ENCODE measurements at places on chromosomes 1 and 21. TPM values are rescaled to one million over a fixed set of nuclear protein-coding genes. Genes with fewer than 3 reads are reported as not detected.

GRCh38 chr1:206793620-206794019 lies 21.3 kb upstream of the IL10 start:
- no peak overlapping the region for H3K27ac ChIP-seq
- DNase-seq, result no peak
- H3K27me3 ChIP-seq, result no peaks in the 10 kb centered on the region
- no peaks in the 10 kb centered on the region for H3K36me3 ChIP-seq
- no peak overlapping the region for H3K4me3 ChIP-seq

DNA sequence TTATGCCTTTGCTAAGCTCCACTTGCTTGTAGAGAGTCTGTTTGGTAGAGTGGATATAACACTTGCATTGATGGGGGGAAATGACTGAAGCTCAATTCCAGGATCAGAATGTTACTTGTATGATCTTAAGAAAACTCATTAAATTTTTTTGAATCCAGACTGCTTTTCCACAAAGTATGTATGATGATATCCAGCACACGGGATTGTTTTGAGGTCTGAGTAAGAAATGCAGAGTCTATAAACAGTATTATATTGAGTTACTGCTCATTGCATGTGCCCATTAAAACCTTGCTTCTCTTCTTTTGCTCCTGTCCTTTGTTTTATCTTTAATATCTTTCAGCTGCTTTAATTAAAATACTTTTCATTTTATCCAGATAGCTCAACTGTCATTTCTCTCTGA lies 570.4 kb upstream of the ZRANB2 start:
- no peaks in the 10 kb centered on the region for H3K4me1 ChIP-seq
- no peaks in the 10 kb centered on the region for H3K36me3 ChIP-seq
- H3K27me3 ChIP-seq, result no peaks in the 10 kb centered on the region
- H3K27ac ChIP-seq, result no peak overlapping the region
- DNase-seq, result no peak
- H3K4me3 ChIP-seq, result no peak overlapping the region

Gene CATSPERE
- total RNA-seq, result 1.7 TPM

Gene DNASE2B
- total RNA-seq, result 26.1 TPM

- H3K4me3 ChIP-seq, result peak overlapping the region; percentile 93
- no peaks in the 10 kb centered on the region for H3K27me3 ChIP-seq
- peak overlapping the region; percentile 81 for H3K27ac ChIP-seq
- no peak for DNase-seq
- H3K4me1 ChIP-seq, result peaks cover 14% of the 10 kb centered on the region
These were observed 769 bp downstream of the NTPCR start for GRCh38 chr1:232951180-232951579.

Gene PDC
- not detected for total RNA-seq

GRCh38 chr1:26409191-26409807 lies 1.3 kb upstream of the LIN28A start:
- no peak overlapping the region for H3K4me3 ChIP-seq
- no peaks in the 10 kb centered on the region for H3K36me3 ChIP-seq
- no peak for DNase-seq
- no peak overlapping the region for H3K27ac ChIP-seq
- H3K4me1 ChIP-seq, result no peaks in the 10 kb centered on the region

GRCh38 chr21:25640943-25641292 lies 1.9 kb downstream of the JAM2 start:
- no peak overlapping the region for H3K27ac ChIP-seq
- H3K36me3 ChIP-seq, result no peaks in the 10 kb centered on the region
- no peak for DNase-seq
- peak overlapping the region; percentile 67 for H3K4me3 ChIP-seq

Gene RNASEL
- 16.5 TPM for total RNA-seq

DNA sequence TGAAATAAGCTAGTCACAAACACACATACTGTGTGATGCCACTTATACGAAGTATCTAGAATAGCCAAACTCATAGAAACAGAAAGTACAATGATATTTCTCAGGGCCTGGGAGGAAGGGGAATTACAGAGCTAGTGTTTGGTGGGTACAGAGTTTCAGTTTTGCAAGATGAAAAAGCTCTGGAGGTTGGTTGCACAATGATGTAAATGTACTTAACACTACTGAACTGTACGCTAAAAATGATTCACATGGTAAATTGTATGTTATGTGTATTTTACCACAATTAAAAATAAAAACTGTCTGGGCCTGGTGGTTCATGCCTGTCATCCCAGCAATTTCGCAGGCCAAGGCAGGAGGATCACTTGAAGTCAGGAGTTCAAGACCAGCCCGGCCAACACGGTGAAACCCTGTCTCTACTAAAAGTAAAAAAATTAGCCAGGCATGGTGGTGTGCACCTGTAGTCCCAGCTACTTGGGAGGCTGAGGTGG lies 15.3 kb upstream of the FHAD1 start:
- no peak overlapping the region for H3K4me3 ChIP-seq
- H3K27me3 ChIP-seq, result no peaks in the 10 kb centered on the region
- no peak overlapping the region for H3K27ac ChIP-seq
- no peak for DNase-seq
- H3K4me1 ChIP-seq, result no peaks in the 10 kb centered on the region

Gene CALML6
- total RNA-seq, result not detected

DNA sequence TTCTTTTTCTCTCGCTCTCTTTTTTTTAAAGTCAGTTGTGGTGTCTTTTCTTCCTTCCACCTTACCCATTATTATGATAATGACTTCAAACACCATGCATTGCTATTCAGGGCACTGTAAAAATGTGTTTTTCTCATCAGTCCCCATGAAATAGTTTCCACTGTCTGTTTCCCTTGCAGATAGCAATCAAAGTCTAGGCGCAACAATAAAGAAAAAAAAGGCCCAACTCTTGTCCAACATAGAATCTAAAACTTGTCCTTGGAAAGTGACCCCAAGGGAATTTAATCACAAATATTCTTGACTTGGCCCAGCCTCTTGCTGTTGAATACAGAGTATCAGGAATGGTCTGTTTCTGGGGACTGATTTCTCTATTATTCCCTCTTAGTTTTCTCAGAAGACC lies 382.5 kb downstream of the PLPP3 start:
- no peaks in the 10 kb centered on the region for H3K27me3 ChIP-seq
- H3K27ac ChIP-seq, result no peak overlapping the region
- no peak overlapping the region for H3K4me3 ChIP-seq
- H3K36me3 ChIP-seq, result no peaks in the 10 kb centered on the region
- no peak for DNase-seq
- H3K4me1 ChIP-seq, result no peaks in the 10 kb centered on the region

DNA sequence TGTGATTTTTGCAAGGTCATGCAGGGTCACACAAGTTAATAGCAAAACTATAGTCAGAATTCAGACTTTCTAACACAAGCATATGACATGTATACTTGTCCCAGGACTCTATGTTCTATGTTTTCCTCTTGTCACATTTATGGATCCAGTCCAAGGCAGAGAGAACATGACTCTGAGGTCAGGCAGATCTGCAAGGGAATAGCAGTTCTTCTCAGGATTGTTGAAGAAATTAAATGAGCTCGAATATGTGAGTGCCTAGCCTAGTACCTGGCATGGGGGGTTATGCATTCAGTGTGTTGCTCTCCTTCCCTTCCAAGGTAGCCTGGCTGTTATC lies 9.5 kb upstream of the RPTN start:
- H3K27ac ChIP-seq, result no peak overlapping the region
- no peaks in the 10 kb centered on the region for H3K36me3 ChIP-seq
- no peaks in the 10 kb centered on the region for H3K27me3 ChIP-seq
- H3K4me3 ChIP-seq, result no peak overlapping the region
- no peak for DNase-seq
- H3K4me1 ChIP-seq, result peaks cover 30% of the 10 kb centered on the region

- peak overlapping the region; percentile 7 for H3K27ac ChIP-seq
- H3K4me3 ChIP-seq, result no peak overlapping the region
- no peaks in the 10 kb centered on the region for H3K27me3 ChIP-seq
- H3K36me3 ChIP-seq, result no peaks in the 10 kb centered on the region
- DNase-seq, result no peak
These were observed 7.6 kb downstream of the CD101 start for GRCh38 chr1:117009132-117009531.

Gene EFNA3
- total RNA-seq, result 1.0 TPM

- H3K4me3 ChIP-seq, result no peak overlapping the region
- no peak for DNase-seq
- H3K27me3 ChIP-seq, result no peaks in the 10 kb centered on the region
These were observed 287.8 kb upstream of the USP25 start for GRCh38 chr21:15441992-15442391.

DNA sequence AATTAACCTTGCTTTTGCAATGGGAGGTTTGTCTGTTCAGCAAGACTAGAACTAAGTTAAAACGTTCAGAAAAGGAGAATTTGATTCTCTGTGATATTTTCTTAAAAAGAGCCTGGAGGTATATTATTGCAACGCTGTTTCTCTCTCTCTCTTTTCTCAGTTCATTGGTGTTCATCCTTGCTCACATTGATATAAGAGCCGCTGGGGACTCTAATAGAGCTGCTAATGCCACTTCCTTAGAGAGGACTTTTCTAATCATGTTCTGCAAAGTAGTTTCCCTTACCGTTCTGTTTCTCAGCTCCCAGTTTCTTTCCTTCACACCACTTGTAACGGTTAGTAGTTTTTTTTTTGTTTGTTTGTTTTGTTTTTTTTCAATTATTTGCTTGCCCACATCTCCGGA lies 203.8 kb downstream of the RWDD3 start:
- no peak overlapping the region for H3K4me3 ChIP-seq
- no peak for DNase-seq
- H3K36me3 ChIP-seq, result no peaks in the 10 kb centered on the region
- no peak overlapping the region for H3K27ac ChIP-seq
- H3K27me3 ChIP-seq, result no peaks in the 10 kb centered on the region

- H3K4me3 ChIP-seq, result no peak overlapping the region
- DNase-seq, result no peak
- no peak overlapping the region for H3K27ac ChIP-seq
- no peaks in the 10 kb centered on the region for H3K27me3 ChIP-seq
- no peaks in the 10 kb centered on the region for H3K36me3 ChIP-seq
These were observed 3.8 kb upstream of the KRTAP19-8 start for GRCh38 chr21:31042080-31042464.

DNA sequence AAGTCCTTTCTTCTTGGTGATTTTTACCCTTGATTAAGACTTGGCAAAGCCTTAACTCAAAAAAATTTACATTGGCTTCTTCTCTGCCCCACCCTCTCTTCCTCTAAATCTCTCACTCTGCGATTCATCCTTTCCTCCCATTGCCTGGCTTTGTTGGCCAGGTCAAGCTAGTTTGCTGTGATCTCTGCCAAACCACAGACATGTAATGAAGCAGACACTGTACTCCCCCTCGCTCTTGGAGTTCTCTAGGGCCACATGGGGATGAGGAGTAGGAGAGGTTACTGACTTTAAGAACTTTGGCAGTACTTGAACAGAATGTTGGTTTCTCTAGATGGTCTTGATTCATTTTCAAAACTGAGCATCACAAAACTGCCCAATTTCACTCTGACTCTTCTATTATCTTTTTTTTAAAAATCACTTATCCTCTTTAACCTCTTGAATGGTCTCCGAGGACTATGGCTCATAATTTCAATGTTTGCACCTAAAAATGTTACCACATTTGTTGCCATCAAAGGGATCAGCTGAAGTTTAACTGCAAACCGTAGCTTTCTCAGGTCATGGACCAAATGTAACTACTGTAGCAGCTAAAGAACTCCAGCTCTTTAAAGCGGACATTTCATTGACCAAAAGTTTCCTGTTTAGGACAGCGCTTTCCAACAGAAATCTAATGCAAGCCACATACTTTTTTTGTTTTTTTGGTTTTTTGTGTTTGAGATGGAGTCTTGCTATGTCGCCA lies 62.7 kb upstream of the IPO9 start:
- H3K27ac ChIP-seq, result no peak overlapping the region
- no peaks in the 10 kb centered on the region for H3K27me3 ChIP-seq
- H3K4me1 ChIP-seq, result no peaks in the 10 kb centered on the region

GRCh38 chr1:178399177-178399728 lies 97.5 kb downstream of the CLEC20A start:
- no peaks in the 10 kb centered on the region for H3K4me1 ChIP-seq
- H3K27ac ChIP-seq, result no peak overlapping the region
- no peak for DNase-seq
- H3K36me3 ChIP-seq, result no peaks in the 10 kb centered on the region

Gene C1orf87
- total RNA-seq, result 7.4 TPM

DNA sequence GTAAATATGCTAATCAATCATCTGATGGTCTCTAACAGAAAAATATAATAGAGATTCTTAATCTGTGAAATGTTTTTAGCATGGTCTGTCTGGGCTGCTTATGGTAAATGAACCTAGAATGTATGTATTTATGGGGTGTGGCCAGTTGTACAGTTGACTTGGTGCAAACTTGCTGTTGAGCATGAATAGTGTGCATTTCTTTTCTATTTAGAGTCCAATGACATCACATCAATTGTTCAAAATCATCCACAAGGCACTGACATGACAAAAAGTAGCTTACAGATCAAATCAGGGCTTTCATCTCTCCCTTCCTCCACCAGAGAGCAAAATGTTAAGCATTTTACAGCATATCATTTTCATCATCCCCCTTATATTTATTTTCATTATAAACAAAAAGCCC lies 1010.3 kb downstream of the KCNT2 start:
- no peak overlapping the region for H3K4me3 ChIP-seq
- H3K27me3 ChIP-seq, result no peaks in the 10 kb centered on the region
- no peaks in the 10 kb centered on the region for H3K4me1 ChIP-seq
- H3K36me3 ChIP-seq, result no peaks in the 10 kb centered on the region

- H3K4me1 ChIP-seq, result peaks cover 45% of the 10 kb centered on the region
- H3K36me3 ChIP-seq, result no peaks in the 10 kb centered on the region
- peak overlapping the region; percentile 95 for H3K4me3 ChIP-seq
- no peak for DNase-seq
These were observed 1.6 kb downstream of the AGO4 start for GRCh38 chr1:35809114-35810095.

DNA sequence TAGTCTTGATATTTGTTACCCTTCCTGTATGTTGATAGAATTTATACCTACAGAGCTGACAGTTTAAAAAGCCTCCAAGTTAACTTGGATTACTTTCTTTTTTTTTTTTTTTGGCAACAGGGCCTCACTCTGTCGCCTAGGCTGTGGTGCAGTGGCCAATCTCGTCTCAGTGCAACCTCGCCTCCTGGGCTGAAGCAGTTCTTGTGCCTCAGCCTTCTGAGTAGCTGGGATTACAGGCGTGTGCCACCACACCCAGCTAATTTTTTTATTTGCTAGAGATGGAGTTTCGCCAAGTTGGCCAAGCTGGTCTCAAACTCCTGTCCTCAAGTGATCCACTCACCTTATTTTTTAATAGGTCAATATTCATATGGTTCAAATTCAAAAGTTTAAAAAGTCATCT lies 32.7 kb downstream of the WDTC1 start:
- H3K27me3 ChIP-seq, result no peaks in the 10 kb centered on the region
- no peak overlapping the region for H3K27ac ChIP-seq
- H3K4me3 ChIP-seq, result no peak overlapping the region
- DNase-seq, result no peak
- no peaks in the 10 kb centered on the region for H3K4me1 ChIP-seq

- H3K36me3 ChIP-seq, result no peaks in the 10 kb centered on the region
- H3K4me1 ChIP-seq, result no peaks in the 10 kb centered on the region
- H3K27me3 ChIP-seq, result peaks cover 3% of the 10 kb centered on the region
- DNase-seq, result no peak
- H3K4me3 ChIP-seq, result no peak overlapping the region
These were observed 171.3 kb downstream of the IGSF21 start for GRCh38 chr1:18278946-18279345.

- H3K27ac ChIP-seq, result no peak overlapping the region
- no peaks in the 10 kb centered on the region for H3K36me3 ChIP-seq
- no peak overlapping the region for H3K4me3 ChIP-seq
- no peaks in the 10 kb centered on the region for H3K4me1 ChIP-seq
- no peak for DNase-seq
These were observed 104.2 kb upstream of the BARHL2 start for GRCh38 chr1:90821152-90821787.

Data from lower lobe of right lung (tissue), 2 donors.